ENCODE measurements at places on chromosomes 3 and 15. TPM values are rescaled to one million over a fixed set of nuclear protein-coding genes. Genes with fewer than 3 reads are reported as not detected.

Gene EHHADH
- total RNA-seq, result 4.9 TPM

Gene LNP1
- 1.4 TPM for total RNA-seq

Gene CCR3
- total RNA-seq, result 0.34 TPM

Gene GPR156
- total RNA-seq, result not detected

Gene ANKRD63
- 0.37 TPM for total RNA-seq

Gene ACTRT3
- total RNA-seq, result 0.66 TPM

- DNase-seq, result no peak
Observed at GRCh38 chr3:45682311-45682710, 6.9 kb upstream of the SACM1L start.

DNA sequence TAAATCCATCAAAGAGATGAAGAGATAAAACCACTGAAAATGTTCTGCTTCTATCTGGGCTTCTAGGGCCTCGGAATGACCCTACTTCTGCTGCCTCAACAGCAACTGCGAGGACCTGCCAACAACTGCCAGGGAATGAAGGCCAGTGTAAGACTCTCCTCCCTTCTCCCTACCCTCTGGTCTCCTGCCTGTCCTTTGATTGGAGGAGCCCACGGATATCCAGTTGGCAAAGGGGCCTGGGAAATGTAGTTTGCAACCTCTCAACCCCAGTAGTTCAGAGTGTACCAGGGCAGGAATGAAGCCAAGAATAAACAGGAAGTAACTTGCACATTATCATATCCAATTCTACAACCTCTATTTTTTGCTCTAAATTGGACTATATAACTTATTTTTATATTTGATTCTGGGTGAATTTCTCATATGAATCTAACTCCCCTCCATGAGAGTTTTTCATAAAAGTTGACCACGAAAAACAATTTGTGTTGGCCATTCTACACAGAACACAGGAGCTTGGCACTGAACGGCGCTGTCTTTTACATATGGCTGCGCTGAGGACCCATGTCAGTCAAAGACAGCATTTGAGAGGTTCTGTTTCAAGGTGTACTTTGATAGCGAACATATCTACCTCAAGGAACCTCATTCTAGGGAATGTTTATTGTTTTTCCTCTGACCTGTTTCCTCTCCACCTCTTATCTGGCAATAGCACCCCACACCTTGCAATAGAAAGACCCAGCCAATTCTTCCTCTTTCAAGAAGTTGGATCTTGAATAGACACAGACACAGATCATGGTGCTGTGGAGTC is 91.1 kb upstream of the RNF7 start:
- no peak for DNase-seq

DNA sequence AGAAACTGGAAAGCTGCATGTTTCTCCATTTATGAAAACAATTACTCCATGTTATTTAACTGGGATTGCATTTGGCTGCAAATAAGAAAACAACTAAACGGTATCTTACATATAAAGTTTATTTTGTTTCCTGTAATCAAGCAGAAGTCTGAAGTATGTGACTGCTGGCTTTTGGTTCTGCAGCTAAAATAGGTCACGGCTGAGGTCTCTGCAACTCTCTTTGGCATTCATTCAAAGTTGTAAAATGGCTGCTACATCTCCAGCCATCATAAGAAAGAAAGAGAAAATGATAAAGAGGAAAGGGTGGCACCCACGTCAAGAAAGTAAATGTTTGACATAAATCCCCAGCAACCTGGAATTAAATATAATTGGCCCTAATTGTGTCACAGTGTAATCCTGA is 406.1 kb downstream of the TBC1D5 start:
- DNase-seq, result no peak

GRCh38 chr3:187804745-187805121 is 59.5 kb upstream of the BCL6 start:
- no peak for DNase-seq

GRCh38 chr3:45010811-45011333 is 15.2 kb upstream of the CLEC3B start:
- DNase-seq, result no peak

GRCh38 chr15:64870353-64870752 is 28.6 kb downstream of the PLEKHO2 start:
- DNase-seq, result no peak

- DNase-seq, result no peak
Observed at GRCh38 chr3:186467969-186468368, 76.2 kb downstream of the CRYGS start.

DNA sequence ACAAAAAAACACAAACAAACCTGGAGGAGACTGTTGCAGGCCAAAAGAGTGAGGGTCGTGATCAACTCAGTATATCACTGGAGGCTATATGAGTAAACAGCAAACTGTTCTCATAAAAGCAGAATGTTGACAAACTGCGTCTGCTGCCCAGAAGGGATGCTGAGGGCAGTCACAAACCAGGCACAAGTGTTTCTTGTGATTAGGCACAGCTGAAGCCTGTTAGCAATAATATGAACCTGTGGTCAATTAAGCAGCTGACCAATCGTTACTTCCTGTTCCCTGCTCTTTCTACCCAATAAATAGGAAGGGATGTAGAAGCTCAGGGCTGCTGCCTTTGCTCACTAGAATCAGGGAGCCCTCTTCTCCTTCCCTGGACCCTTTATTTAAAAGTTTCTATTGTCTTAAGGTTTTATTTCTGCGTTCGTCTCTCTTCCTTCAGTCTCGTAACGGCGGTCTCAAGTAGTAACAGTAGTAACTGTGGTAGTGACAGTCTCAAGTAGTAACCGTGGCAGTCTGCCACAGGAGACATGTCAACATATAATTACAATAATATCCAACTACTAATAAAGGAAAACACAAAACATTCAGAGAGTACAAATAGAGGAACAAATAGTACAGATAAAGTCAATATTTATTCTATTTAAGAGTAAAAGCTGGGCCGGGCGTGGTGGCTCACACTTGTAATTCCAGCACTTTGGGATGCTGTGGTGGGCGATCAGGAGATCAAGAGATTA is 698.4 kb upstream of the CCDC54 start:
- no peak for DNase-seq

All from activated CD8-positive, alpha-beta T cell treated with anti-CD3 and anti-CD28 coated beads, Interleukin-2, amount 10 ng/mL, durations not matched to agents 7 days and 5 days (primary cell).